ENCODE measurements at places on chromosomes 5 and 9. TPM values are rescaled to one million over a fixed set of nuclear protein-coding genes. Genes with fewer than 3 reads are reported as not detected.

BTNL8 gene
- total RNA-seq, result not detected

CREBRF gene
- 31.0 TPM for total RNA-seq

HMMR gene
- 17.7 TPM for total RNA-seq

LSM11 gene
- total RNA-seq, result 7.5 TPM

EGFLAM gene
- total RNA-seq, result 37.6 TPM

CAMK4 gene
- total RNA-seq, result 8.4 TPM

CDC26 gene
- total RNA-seq, result 32.1 TPM

GRCh38 chr9:136935651-136936050, 8.9 kb downstream of the FBXW5 start:
- DNase-seq, result no peak

GRCh38 chr5:68379275-68380036, 163.9 kb downstream of the PIK3R1 start:
- no peak for DNase-seq

GRCh38 chr9:135253305-135254004, 166.0 kb downstream of the OLFM1 start:
- DNase-seq, result no peak

DNA sequence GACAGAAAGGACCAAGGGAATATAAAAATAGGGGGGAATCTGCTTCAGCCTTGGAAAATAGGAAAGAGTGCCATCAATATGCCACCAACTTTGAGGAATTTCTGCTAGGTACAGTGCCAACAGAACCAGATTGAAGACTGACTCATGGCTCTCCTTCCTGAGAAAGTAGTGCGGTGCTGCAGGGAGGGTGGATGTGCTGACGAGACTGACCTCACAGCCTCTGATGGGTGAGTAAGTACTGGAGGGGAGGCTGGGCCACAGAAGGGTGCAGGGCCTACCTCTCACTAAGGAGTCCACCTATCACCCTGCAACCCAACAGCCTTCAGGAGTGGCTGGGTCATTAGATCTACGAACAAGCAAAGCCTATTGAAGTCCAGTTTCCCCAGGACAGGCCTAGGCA, 187.6 kb downstream of the GABBR2 start:
- DNase-seq, result no peak

DNA sequence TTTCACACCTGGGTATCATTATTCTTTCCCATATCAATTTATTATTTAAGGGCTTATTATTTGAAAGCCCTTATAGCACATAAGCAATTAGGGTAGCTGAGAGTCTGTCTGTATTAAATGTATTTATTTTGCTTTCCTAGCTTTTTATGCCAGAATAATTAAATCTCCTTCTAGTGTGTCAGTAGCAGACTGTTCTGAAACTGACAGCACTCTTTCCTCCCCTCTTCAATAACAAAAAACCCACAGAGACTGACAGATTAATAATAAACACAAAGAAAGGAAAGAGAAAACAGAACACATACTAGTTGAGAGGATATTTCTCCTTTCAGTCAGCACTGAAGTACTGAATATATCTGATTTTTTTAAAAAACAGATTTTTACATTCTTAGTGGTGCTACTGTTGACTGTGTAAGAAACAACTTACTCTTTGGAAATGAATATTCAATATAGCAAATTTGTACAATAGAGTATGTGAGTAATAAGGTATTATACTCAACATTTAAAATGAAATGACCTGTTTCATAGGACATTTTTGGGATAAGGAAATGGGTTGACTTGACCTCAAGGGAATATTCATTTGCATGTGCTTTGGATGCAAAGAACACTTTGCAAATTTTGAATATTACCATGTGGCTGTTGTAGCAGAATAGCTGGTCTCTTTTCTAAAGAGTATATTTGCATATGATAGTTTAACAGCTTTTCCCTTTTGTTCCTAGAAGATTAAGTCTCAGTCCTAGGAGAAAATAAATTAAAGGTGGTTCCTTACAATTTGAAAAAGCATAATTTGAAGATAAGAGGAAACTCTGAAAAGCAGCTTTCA, 208.3 kb downstream of the SPATA31D1 start:
- DNase-seq, result no peak

DNA sequence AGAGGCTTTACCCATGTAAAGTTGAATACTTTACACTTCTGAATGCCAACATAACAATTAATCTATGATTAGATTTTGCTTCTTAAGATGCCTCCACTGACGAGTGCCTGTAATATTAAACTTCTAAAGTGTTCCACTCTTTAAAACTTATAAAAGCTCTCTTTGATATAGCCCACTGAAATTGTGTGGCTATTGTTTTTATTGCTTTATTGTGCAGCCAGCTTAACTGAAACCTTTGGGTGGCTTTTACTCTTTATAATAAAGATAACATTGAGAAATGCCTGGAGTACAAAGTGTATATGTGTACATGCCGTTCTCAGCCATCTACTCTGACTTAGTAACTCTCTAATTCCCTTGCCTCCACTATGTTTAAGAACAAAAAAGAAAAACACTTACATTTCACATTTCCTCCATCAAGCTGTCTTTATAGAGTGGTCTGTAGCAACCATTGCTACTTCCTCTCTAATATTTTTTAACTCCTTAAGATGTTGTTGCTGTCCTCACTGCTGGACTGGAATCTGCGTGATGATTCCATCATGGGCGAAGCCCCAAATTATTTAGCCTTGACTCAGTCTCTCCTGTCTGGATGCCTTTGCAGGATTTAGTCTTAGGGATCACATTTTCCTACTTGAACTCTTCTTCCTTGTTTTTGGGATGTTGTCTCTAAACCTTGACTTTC, 9.1 kb downstream of the PIK3R1 start:
- no peak for DNase-seq

Data from tongue (tissue), 3 donors.